Hindlimb muscle (tissue), 1 donor: ENCODE measurements at places on chromosomes 7 and 10. TPM values are rescaled to one million over a fixed set of nuclear protein-coding genes. Genes with fewer than 3 reads are reported as not detected.

TWNK gene
- polyA plus RNA-seq: 9.9 TPM

ACTA2 gene
- polyA plus RNA-seq: 220 TPM

DNA sequence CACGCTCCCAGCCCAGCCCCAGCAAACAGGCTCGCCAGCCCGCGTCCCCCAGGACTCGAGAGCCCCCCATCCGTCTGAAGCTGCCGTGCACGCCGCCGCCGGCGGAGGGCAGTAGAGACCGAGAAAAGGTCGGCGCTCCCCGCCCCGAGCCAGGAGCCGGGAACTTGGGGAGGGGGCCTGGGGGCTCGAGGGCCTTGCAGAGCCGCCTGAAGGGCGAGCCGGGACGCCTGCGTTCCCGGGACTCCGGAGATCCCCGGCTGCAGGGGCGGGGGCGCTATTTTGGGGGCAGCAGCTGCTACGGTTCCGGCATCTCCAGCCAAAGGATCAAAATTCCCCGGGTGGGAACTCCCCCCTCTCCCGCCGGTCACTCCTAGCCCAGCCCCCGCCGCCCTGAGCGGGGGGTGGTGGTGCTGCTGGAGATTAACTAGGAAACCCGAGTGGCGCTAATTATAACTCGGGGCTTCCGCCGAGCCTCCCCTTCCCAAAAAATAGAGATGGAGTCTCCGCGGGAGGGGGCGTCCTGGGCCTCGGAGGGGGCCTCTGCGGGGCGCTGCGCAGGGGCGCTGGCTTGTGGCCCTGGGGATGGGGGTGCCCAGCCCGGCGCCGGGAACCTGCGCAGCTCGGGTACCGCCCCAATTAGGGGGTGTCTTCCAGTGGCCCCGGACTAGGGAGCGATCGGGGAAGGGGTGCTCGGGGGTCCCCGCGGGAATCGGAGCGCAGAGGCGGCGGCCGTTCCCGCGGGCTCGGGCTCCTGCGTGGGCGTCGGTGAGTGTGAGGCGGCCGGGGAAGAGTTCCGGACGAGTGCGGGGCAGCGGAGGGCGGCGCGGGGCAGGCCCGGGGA, 608 bp downstream of the ACHE start:
- no peak for DNase-seq

GRCh38 chr7:97118306-97118917, 914 bp downstream of the SDHAF3 start:
- no peak for DNase-seq

- no peak for DNase-seq
These were observed 23.5 kb downstream of the IMPDH1 start for GRCh38 chr7:128385988-128386925.

DNA sequence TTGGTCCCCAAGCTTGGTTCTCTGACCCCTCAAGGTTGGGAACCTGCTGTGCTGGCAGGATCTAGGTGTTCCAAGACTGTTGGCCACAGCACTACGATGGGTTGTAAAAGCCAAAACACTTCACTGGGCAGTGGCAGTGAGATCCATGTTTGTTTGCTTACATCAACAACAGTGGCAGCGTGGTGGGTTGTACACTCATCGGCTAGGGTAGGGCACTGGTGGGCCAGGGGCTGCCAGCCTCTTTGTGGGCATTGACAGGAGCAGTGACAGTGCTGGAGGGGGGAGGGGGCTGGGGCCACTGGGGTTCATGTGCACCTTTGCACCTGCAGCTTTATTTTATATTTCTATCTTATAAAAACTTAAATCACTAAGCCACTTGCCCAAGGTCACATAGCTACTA, 126.7 kb upstream of the ZWINT start:
- no peak for DNase-seq

DNA sequence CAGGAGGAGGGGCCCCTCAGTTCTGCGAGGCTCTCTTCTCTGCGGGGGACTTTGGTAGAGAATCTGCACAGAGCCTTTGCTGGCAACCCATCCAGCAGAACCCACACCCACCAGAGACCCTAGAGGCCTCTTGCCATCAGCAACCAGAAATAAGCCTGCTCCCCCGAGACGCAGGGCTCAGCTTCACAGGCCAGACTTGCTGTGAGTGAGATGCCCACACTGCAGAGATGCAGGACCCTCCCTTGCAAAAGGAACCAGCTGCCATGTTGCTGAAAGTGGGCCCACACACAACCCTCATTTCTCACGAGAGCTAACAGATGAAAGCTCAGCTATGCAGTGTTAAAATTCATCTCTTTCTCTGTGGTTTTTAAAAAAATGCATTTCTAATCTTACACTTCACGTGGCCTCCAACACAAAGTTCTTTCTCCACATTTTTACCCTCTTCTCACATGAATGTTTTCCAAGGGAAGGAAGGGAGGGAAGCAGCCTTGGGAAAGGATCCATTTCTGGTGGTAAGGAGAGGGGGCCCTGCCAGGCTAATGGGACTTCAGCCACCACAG, 171.6 kb downstream of the CCDC3 start:
- no peak for DNase-seq

- no peak for DNase-seq
These were observed 77.4 kb downstream of the PRLHR start for GRCh38 chr10:118518095-118518494.

NAT16 gene
- not detected for polyA plus RNA-seq

- no peak for DNase-seq
These were observed 73.4 kb upstream of the INSIG1 start for GRCh38 chr7:155224116-155224811.

DNA sequence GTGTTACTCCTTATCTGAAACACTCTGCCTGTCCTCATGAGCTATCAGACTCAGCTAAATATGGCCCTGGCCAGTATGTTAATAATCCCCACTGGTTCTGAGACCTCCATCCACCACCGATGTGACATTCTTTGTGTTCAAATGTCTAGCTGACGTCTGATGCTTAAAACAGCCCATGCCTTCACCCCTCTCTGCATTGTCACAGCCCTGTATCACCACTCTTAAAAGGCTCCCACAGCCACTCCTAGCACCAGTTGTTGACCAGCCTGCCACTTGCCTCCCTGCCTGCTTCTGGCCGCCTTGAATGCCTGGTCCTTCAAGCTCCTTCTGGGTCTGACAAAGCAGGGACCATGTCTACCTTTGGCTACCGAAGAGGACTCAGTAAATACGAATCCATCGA, at the start of gene LMOD2:
LMOD2 (plus strand) TSS at position 253 of the 400 bp plus-strand sequence; CDS start at position 351, 98 bp downstream.
- no peak for DNase-seq

DNA sequence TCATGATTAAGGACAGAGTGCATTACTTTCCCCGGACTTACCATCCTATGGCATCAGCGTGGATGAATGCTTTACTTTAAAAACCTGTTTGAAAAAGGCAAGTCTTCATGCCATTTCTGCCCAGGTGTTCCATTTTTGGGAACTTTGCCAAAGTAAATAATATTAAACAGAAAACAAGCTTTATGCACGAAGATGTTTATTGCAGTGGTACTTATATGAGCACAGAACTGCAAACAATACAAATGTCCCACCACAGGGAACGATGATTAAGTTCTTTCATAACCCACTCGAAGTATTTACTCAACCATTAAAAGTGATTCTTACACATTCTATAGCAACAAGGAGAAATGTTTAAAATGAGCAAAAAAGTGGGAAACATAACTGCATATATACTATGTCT, 109.7 kb upstream of the GDF10 start:
- DNase-seq: no peak

GTF2IRD1 gene
- 50.8 TPM for polyA plus RNA-seq

TMEM229A gene
- polyA plus RNA-seq: 0.09 TPM

GRCh38 chr10:30583778-30584415, 45.7 kb downstream of the LYZL2 start:
- DNase-seq: peak; percentile 80

UTF1 gene
- polyA plus RNA-seq: not detected

DNA sequence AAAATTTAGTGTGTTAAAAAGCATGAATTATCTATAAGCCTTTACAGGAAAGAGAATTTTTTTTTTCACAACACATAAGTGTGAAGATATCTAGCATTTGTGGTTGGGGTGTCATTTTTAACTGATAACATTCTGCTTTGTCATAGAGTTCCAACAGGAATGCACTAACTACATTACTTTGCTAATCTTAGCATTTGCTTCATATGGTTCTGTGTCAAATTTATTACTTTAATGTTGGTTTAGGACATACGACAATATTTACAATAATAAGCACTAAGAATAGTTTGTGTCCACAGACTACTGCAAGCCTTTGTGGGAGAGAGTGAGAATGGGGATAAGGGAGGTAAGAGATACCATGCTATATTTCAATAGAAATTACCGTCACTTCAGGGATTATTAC, 40.6 kb upstream of the MAGI2 start:
- DNase-seq: no peak

HSPA12A gene
- polyA plus RNA-seq: 8.0 TPM

OR2A1 gene
- 0.19 TPM for polyA plus RNA-seq

LIPJ gene
- 0.05 TPM for polyA plus RNA-seq

GRCh38 chr10:17412323-17412722, 42.1 kb downstream of the ST8SIA6 start:
- no peak for DNase-seq

GRCh38 chr10:3811291-3811870, 26.4 kb upstream of the KLF6 start:
- DNase-seq: peak; percentile 45

LRRC4 gene
- 4.7 TPM for polyA plus RNA-seq

GRCh38 chr10:131896403-131896802, 4.4 kb upstream of the PPP2R2D start:
- no peak for DNase-seq

FEZF1 gene
- polyA plus RNA-seq: 0.12 TPM
